MG63 (cell line): ENCODE measurements at places on chromosomes 2 and 18. TPM values are rescaled to one million over a fixed set of nuclear protein-coding genes. Genes with fewer than 3 reads are reported as not detected.

IFIH1 gene
- total RNA-seq, result 3.0 and 3.5 TPM in 2 replicates

DNA sequence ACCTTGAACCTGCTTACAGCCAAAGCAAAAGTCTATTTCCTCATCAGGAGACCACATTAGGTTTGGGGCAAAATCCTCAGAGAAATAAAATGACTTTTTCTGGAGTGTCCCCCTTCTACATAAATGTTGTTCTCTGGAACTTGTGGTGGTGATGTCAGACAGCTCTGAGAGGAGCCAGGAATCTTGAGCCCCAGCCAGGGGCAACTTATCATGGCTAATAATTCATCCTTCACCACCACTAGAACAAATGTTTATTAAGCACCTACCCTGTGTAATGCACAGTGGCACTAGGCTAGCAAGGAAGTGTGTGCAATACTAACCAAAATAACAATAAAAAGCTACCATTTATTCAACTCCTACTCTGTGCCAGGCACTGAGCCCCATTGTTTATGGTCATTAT is 9.0 kb upstream of the BMP10 start:
- no peak for DNase-seq

AP1S3 gene
- 22.2 and 35.5 TPM in 2 replicates for total RNA-seq

GRCh38 chr2:72147303-72147971 is at the start of gene CYP26B1:
Gene CYP26B1 (minus strand): TSS chr2:72147862. CDS start chr2:72147834, 28 bp downstream.
- DNase-seq, result peak; percentile 54

DNA sequence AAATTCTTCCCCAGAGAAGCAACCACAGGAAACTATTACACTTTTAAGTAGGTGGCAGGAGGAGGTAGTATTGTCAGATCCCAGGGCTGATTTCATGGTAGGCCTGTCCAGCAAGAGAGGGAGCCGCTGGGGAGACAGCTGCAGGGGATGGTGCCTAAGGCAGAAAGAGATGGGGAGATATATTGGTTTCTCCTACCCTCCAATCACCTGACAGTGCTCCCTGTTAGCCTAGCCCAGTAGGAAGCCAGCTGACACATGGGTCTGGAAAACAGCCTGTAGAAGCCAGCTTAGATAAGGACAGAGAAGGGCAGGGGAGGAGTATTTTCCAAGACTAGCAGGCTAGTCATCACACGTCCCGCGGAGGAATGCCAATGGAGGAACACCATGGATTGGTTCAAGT is 8.2 kb upstream of the SPOPL start:
- DNase-seq, result no peak

GRCh38 chr2:60470340-60470739 is 83.1 kb downstream of the BCL11A start:
- DNase-seq, result no peak

GRCh38 chr2:74379851-74380789 is at the start of gene DCTN1:
Gene DCTN1 (minus strand): TSS chr2:74380311. CDS start chr2:74380037, 274 bp downstream.
- peak; percentile 59 for DNase-seq

DNA sequence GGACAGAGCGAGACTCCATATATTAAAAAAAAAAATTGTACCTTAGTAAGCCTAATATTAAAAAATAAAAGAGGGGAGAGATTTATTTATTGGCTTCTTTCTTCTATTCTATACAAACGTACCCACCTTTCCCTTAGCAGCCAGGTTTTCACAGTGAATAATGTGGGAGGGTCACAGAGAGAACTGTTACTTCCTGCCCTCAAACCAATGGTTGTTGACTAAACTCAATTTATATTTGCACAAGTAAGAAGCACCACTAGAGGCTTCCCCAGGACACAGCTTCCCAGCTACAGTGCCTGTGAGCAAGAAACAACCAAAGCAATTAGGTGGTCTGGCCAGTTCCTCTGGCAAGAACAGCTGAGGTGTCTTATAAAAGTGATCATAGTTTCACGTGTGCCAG is 28.9 kb upstream of the GALR1 start:
- no peak for DNase-seq

BUB1 gene
- 54.3 and 87.3 TPM in 2 replicates for total RNA-seq

SCYGR4 gene
- total RNA-seq, result not detected in 2 replicates

- DNase-seq, result no peak
Observed at GRCh38 chr2:29456429-29456828, 341.2 kb downstream of the CLIP4 start.

DNA sequence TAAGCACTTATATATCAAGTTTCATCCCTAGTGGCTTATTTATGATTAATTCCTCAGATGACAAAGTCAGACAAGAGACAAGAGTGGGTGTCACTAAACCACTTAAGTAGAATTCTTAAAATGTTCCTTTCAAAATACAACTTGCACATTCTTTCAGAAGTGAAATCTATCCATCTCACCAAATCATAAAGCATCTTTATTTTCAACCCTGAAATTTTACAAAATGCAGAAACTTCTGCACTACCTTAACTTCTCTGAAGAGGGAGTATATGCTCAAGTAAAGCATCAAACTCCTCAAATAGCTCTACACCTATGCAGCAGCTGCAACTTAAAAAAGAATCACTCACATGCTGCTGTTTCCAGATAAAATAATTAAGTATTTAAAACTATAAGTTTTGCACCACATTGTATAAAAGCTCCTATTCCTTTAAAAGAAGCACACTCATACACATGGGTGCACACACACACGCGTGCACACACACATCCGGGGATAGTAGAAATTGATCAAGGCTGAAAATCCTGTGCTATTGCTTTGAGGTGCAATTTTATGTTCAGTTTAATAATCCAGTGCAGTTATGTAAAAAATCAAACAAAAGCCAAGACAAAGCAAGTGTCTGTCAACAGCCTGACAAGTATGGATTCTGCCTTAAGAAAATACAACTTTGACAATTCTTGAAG is 244.5 kb downstream of the TCF4 start:
- no peak for DNase-seq

B3GNT7 gene
- 0.23 TPM in 1 of 2 replicates, not detected in the other for total RNA-seq

DNA sequence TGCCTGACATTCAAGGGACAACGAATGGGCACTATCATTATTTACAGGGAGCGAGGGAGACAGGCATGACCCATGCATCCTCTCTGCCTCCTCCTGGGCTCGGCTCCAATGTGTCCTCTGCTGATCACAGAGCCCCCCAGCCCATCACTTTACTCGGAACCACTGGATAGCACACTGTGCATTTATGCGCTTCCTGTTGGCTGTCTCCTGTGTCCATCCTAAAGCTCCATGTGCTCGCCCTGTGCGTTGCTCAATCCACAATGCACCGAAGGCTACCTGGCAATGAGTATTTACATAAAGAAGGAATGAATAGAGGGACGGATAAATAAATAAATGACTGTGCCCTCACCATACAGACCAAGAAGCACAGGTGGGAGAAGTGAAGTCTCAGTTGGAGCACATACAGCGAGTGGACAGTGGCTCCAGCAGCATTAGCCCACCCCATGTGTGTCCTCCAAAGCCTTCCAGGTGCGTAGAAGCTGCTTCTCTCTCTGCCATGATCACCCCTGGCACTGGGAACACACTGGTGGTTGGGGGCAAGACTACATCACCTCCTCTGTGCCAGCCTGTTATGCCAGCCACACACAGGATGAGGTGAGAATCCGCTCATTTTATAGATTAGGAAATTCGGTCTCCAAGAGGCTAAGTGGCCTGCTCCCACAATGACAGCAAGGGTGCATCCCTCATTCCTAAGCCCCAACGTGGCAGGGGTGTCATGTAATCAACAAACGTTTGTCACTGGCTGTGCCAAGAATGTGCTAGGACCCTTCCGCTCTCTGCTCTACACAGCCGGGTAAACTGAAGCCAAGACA is 2.3 kb upstream of the GDF7 start:
- DNase-seq, result no peak

- no peak for DNase-seq
Observed at GRCh38 chr2:236336575-236337464, 72.6 kb upstream of the ASB18 start.

GRCh38 chr2:35973132-35973736 is 382.3 kb upstream of the CRIM1 start:
- no peak for DNase-seq

NMUR1 gene
- total RNA-seq, result not detected in 2 replicates

RGPD4 gene
- total RNA-seq, result 0.05 TPM in 1 of 2 replicates, not detected in the other
